ENCODE measurements at places on chromosomes 5 and 9. TPM values are rescaled to one million over a fixed set of nuclear protein-coding genes. Genes with fewer than 3 reads are reported as not detected.

- DNase-seq = no peak
Measured at GRCh38 chr9:2787065-2787464, 56.8 kb downstream of the PUM3 start.

DNA sequence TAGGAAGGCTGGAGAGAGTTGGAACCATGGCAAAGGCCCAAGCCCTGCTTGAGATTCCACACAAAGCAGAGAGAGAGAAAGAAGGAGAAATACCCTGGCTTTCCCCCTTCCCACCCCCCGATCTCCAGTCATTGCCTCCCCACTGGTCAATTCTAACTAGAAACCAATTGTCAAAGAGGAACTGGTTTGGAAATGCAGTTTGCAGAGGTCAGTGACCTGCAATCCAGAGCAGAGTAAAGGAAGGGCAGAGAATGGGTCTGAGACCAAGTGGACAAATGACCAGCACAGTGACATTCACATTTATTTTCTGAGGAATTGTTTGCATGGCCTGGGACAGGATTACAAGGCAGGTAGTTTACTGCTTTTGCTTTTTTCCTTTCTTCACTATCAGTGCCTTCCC lies 37.5 kb upstream of the ZFYVE16 start:
- DNase-seq = no peak

GRCh38 chr9:112725961-112726360 lies 8.0 kb upstream of the INIP start:
- no peak for DNase-seq

DNA sequence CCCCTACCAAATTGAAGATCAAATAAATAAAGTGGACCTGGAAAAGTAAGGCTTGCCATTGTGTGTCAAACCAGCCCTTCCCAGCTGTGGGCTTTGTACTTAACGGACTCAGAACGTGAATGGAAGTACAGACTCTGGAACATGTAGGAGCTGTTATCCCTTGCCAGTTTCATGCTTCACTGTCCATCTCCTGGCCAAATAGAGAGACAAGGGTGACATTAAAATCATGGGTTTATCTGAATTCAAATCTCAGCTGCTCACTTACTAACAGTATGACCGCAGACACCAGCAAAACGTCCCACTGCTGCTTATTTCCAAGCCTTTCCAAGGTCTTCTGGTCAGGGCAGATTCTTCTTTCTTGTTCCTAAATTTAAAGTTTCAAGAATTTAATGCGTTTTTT lies 52.2 kb downstream of the EXOSC2 start:
- no peak for DNase-seq

- DNase-seq = no peak
Measured at GRCh38 chr9:125529589-125530515, 177.2 kb downstream of the MAPKAP1 start.

DNA sequence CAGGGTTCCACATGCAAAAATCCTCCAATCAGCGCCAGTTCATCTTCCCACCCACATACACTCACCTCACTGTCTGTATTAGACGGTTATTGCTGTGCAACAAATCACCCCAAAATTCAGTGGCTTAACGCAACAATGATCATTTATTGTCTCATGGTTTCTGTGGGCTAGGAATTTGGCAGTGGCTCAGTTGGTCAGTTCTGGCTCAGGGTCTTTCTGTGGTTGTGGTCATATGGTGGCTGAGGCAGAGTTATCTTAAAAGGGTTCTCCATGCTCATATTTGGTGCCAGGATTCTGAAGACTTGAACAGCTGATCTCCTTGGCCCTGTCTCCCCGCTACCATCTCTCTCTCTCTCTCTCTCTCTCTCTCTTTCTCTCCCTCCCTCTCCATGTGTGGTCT lies 12.9 kb downstream of the ZNF618 start:
- DNase-seq = no peak

DNA sequence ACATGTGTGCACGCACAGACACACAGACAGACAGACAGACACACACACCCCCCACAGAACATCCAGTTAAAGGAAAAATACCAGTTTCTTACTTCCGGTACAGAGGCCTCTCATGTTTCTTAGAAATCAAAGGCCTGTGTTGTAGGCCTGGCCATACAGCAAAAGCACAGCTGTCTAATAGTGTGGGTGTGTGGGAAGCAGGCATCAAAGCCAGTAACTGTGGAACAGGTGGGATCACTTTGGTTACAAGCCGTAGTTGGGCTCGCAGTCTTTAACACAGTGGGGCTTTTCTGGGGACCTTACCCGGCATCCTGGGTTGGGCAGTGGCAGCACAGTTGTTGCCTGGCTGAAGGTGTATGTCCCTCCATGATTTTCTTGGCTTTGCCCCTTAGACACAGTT lies 55.2 kb downstream of the FBXL7 start:
- no peak for DNase-seq

- no peak for DNase-seq
Measured at GRCh38 chr9:101585740-101586139, 9.0 kb downstream of the PPP3R2 start.

ABITRAM gene
- 6.1 TPM for total RNA-seq

CYLC2 gene
- total RNA-seq = not detected

Measured in left lobe of liver (tissue), 2 donors.